Cerebellar cortex (tissue), 1 donor: ENCODE measurements at places on chromosomes 13 and 19.

- DNase-seq: peak; percentile 82
Measured at GRCh38 chr19:3304871-3305423, 61.4 kb upstream of the NFIC start.

GRCh38 chr13:32443111-32443510 is 15.2 kb upstream of the N4BP2L1 start:
- peak; percentile 8 for DNase-seq

DNA sequence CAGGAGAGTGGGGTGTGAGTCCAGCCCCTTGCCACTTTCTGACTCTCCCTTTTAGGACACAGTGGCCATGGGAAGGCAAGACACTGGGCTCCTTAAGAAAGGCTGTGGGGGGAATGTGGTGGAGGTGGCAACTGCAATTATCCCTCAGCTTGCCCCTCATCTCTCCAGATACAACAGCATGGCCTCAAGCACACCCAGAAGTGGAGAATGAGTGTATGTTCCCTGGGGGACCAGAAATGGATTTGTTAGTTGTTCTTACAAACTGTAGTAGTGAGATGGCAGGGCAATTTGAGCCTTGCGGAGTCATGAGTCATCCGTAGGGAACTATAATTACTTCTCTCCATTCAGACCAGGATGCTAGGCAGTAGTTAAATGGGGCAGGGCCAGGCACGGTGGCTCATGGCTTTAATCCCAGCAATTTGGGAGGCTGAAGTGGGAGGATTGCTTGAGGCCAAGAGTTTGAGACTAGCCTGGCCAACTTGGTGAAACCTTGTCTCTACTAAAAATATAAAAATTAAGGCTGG is 25.6 kb upstream of the CXCL17 start:
- no peak for DNase-seq

GRCh38 chr19:19530423-19530804 is 1.7 kb downstream of the YJEFN3 start:
- peak; percentile 16 for DNase-seq

GRCh38 chr13:90321281-90321931 is 1026.1 kb upstream of the MIR17HG start:
- DNase-seq: no peak

DNA sequence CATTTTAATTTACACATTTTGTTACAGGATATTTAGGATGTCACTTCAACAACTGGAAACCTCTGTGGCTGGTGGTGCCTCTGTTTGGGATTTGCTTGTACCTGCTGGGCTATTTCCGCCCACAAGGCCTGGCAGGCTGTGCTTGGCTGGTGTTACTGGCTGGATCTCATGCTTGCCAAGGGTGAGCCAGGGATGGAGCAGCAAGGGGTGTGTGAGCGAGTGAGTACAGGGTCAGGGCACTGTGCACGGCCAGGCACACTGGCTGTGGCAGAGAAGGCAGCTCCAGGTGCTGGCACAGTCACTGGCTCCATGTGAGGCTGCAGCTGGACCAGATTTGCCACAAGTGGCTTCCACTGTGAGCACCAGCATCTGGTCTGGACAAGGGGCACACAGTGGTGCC is 1254.8 kb downstream of the SLITRK5 start:
- DNase-seq: no peak

GRCh38 chr13:27374650-27375049 is 49.8 kb upstream of the GTF3A start:
- peak; percentile 74 for DNase-seq

- DNase-seq: no peak
Measured at GRCh38 chr19:46115396-46116106, 8.9 kb downstream of the IGFL3 start.

- DNase-seq: peak; percentile 59
Measured at GRCh38 chr13:51125495-51126226, 14.6 kb upstream of the C13orf42 start.

GRCh38 chr13:100580045-100580444 is 8.5 kb downstream of the GGACT start:
- no peak for DNase-seq

GRCh38 chr13:30656178-30656577 is 38.5 kb downstream of the USPL1 start:
- DNase-seq: no peak

GRCh38 chr13:109363431-109363830 is 423.0 kb downstream of the IRS2 start:
- DNase-seq: no peak

- DNase-seq: no peak
Measured at GRCh38 chr13:41386211-41386610, 71.1 kb upstream of the RGCC start.

GRCh38 chr13:70844391-70845108 is 736.3 kb upstream of the KLHL1 start:
- DNase-seq: no peak

GRCh38 chr19:31105761-31106160 is 243.5 kb downstream of the TSHZ3 start:
- DNase-seq: no peak

DNA sequence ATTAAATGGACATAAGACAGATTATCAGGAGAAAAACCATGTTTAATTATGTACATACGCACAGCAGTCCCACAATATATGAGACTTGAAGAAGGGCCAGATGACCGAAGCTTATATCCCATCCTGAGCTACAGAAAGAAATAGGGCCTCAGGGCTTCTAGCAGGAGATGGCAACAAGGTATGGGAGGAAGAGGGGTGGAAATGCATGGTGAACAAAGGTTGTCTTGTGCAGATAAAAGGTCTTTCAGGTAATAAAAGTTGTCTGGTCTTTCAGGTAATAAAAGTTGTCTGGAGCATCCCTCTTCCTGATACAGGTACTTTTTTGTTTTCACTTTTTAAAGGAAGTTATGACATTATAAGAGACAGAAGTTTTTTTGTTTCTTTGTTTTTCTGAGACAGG is 15.4 kb upstream of the GTF3A start:
- DNase-seq: no peak

DNA sequence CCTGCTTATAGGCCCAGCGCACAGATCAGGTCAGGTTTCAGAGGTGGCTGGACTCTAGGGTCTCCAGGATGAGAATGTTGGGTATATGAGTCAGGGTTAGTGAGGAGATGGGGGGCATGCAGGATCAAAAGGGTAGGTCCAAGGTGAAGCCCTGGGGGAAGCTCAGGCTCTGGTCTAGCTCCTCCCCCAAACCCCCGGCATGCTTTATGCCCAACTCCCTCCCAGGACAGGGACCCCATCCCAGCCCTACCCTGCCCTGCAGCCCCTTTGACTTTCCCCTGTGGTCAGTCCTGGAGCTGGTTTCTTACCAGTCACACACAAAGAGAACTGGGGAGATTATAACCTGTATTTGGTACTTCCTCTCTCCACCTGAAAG is 9.8 kb upstream of the CEACAM18 start:
- DNase-seq: no peak

DNA sequence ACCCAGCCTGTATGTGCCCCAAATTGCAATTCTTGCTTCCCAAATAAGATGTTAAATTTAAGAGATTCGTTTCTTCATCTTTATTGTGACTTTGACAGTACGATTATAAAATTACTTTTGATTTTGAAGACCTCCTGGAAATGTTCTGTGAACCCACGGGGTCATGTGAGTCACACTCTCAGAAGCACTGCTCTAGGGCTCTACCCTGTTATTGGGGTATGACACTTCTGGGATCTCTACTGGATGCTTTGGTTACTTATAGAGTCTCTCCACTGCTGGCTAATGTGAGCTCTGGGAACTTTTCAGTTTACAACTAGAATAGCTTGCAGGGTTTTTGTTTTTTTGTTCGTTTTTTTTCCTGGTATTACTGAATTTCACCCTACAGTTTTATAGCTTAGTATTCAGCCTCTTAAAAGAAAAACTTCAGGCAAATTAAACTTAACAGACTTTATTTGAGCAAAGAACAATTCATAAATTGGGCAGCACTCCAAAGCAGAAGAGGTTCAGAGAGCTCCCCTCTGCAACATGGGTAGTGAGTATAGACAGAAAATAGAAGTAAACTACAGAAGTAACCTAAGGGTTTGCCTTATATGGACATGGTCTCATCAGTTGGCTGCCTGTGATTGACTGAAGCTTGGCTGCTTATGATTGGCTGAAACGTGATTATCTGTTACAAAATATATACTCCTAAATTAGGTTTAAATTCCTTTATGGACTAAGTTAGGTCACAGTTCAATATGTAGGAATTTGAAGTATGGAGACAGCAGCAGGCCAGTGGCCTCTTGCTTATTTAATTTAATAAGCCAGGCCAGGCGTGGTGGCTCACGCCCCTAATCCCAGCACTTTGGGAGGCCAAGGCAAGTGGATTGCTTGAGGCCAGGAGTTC is 28.5 kb upstream of the PSPC1 start:
- peak; percentile 10 for DNase-seq

- peak; percentile 54 for DNase-seq
Measured at GRCh38 chr19:35040826-35041547, 534 bp upstream of the HPN start.

DNA sequence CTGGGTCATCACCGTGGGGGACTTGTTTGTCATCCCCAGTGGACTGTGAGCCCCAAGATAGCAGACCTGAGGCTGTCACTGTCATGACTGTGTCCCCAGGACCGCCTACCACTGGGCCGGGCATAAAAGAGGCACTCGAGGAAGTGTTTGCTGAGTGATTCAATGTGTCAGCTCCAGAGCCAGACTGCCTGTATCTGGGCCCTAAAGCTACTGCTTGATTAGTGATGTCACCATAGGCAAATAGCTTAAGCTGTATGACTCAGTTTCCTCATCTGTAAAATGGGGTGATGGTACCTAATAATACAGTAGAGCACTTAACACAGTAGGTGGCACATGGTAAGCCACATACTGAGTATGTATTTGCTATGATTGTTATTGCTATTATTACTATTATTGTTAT is 11.2 kb upstream of the CEACAM19 start:
- DNase-seq: no peak

DNA sequence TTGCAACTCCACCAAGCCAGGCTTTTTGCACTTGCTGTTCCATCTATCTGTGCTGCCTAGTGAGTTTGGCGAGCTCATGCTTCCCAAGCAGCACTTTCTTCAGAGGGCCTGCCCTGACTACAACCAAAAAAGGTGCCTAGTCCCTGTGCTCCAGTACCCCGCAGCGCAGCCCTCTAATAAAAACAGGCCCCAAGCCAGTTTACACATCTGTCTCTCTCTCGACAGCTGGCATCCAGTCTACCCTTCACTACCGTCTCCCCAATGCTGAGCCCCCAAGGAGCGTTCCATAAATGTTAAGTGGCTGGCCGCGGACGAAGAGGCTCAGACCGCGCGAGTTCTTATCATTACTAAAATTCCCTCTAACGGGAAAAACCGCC is 512 bp downstream of the MED4 start:
- DNase-seq: peak; percentile 13

DNA sequence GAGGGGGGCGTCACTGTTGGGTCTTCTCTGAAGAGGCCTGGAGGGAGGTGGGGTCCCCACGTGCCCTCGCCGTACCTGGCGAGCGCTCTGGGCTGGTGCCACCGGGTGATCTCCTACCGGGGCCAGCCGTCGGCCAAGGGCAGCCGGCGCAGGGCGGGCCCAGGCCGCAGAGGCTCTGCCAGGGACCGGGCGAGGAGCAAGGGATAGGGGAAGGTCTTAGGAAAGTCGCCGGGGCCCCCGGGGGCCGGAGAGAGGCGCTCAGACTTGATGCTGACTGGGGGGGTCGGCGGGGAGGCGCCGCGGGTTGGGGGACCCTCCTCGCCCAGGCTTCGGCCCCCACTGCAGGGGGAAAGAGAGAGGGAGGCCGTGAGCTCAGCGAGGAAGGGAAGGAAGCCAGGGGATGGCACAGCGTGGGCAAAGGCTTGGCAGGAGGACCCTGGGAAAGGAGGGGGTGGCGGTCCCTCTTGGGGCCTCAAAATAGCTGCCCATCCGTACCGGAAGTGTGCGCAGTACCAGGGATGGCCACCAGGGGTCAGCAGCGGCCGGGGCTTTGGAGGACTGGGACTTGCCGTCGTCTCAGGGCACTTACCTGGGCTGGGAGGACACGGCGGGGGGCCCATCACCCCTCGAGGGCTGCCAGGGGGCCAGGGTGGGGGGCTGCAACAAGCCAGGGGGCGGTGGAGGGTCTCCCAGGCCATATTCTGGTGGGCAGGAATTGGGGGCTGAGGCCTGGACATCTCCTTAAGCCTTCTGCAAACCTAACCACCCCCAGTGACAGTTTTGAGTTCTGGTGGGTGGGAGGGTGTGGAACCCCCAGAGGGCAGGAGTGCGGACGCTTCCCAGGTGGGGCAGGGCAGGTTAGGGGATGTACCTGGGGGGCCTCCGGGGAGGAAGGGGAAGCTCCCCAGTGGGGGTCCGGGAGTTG is 7.7 kb upstream of the TMEM161A start:
- DNase-seq: peak; percentile 64

- DNase-seq: no peak
Measured at GRCh38 chr19:43470288-43470687, 4.9 kb upstream of the LYPD3 start.

DNA sequence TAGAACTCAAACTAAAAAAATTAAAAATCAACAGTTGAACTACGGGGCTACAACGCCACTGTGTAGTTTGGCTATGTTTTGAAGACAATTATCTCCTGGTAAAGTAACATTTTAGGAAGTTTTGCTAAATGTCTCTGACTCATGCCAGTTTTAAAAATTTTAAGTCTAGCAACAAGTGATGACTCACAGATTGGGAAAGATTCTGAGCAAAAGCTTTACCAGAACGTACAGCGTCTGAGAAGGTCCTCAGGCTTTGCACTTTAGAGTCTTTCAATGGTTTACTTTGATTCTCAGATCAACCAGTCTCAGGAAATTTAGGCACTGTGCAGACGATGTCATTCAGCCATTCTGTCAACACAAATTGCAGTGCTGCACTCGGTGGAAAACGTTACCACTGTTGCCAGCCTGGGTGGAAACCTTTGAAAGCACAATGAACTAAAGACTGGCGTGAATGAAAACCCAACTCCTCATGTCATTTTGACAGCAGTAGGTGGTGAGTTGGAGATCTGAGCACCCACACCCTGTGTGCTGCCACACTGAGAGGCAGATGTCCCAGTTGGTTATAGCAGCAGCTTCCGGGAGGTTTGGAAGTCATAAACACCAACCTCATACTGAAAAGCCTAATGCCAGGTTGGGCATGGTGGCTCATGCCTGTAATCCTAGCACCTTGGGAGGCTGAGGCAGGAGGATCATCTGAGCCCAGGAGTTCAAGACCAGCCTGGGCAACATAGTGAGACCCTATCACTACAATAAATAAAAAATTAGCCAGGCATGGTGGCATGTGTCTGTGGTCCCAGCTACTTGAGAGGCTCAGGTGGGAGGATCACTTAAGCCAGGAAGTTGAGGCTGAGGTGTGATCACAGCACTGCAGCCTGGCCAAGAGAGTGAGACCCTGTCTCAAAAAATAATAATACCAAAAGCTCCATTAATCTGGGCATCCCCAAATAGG is 6.3 kb upstream of the WTIP start:
- DNase-seq: no peak
